ENCODE measurements at places on chromosomes 6 and 20. TPM values are rescaled to one million over a fixed set of nuclear protein-coding genes. Genes with fewer than 3 reads are reported as not detected.

The KCNK15 gene
- 0.62 TPM for polyA plus RNA-seq

The FAM209B gene
- polyA plus RNA-seq, result not detected

The PBOV1 gene
- not detected for polyA plus RNA-seq

The NUDT3 gene
- polyA plus RNA-seq, result 17.7 TPM

The PHACTR1 gene
- polyA plus RNA-seq, result 3.3 TPM

The SLC32A1 gene
- not detected for polyA plus RNA-seq

The LY6G6F gene
- not detected for polyA plus RNA-seq

The SNTA1 gene
- polyA plus RNA-seq, result 53.6 TPM

The TFAP2D gene
- not detected for polyA plus RNA-seq

The FNDC11 gene
- 0.47 TPM for polyA plus RNA-seq

The ADGRF1 gene
- polyA plus RNA-seq, result 28.6 TPM

The EPPIN gene
- not detected for polyA plus RNA-seq
